Epithelial cell of proximal tubule (primary cell): ENCODE measurements at places on chromosomes 16 and 17. TPM values are rescaled to one million over a fixed set of nuclear protein-coding genes. Genes with fewer than 3 reads are reported as not detected.

GRCh38 chr17:57422574-57423164, 166.3 kb downstream of the MSI2 start:
- no peak for DNase-seq

DNA sequence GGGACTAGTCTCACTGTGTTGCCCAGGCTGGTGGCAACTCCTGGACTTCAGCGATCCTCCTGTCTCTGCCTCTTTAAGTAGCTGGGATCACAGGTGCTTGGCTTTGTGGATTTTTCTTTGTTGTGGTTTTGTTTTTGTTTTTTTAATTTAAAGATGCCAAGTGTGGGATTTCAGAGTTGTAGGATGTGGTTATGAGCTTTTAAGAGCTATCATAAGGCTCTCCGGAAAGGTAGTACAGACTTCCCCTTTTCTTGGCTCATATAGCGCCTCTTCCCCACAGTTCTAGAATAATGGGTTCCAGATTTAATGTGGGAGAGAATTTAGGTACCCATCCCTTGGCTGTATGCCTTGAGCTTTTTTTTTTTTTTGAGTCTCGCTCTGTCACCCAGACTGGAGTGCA, 17.1 kb downstream of the AKAP1 start:
- DNase-seq: no peak

- DNase-seq: no peak
Observed at GRCh38 chr17:54770836-54771235, 129.8 kb upstream of the TOM1L1 start.

DNA sequence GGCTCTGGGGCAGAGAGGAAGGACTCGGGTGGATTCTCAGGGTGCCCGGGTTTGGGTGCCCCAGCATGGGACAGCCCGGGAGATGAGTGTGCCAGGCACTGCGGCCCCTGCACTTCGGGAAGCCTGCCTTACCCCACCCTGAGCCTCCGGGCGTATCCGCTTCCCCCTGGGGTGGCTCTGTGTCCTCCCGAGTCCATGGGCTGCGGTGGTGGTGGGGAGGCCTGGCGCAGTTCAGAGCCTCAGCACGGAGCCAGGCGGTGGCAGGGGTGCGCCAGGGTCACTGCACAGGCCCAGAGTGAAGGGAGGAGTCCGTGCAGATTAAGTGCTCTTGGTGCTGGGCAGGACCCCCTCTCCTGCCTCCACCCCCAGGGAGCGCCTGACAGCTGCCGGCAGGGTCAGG, 20.7 kb downstream of the MYBBP1A start:
- no peak for DNase-seq

ANKRD40CL gene
- total RNA-seq: not detected in 2 replicates

DNA sequence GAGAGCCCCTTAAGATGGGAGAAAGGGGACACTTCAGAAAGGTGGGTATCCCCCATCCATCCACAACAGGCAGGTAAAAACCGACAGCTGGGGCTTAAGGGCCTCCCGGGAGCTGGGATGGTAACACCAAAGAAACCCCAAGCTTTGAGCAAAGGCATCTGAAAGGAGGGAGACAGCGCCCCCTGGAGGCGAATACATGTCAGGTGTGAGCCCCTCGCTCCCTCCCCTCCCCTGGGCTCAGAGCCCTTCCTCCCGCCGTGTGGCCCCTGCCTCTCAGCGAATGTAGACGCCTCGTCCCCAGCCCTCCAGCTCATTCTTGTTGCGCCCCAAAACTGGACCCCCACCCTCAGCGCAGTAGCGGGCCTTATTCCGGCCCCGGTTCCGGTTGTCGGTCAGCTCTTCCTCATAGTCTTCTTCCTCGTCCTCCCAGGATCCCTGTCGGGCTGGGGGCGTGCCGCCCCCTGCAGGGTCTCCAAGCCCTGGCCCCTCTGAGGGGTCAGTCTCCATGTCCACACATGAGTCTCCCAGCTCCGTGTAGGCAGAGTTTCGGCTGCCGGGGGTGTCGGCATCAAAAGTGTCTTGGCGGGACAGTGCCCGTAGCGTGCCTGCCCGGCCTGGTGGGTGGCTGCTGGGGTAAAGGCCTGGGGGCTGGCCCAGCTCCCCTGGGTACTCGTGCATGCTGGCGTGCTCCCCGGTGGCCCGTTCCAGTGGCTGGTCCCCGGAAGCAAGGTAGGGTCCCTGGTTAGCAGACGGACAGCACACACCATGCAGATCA, 9.1 kb upstream of the ARL5C start:
- no peak for DNase-seq

GRCh38 chr17:74448756-74449155, 16.9 kb downstream of the GPRC5C start:
- no peak for DNase-seq
